ENCODE measurements at places on chromosomes 3 and 15. TPM values are rescaled to one million over a fixed set of nuclear protein-coding genes. Genes with fewer than 3 reads are reported as not detected.

Gene SLC24A5
- polyA plus RNA-seq: 0.23 TPM

Gene GNAI2
- 210 TPM for polyA plus RNA-seq

Gene HESX1
- polyA plus RNA-seq: 4.8 TPM

Gene HTR3E
- 0.11 TPM for polyA plus RNA-seq

Gene DNAJA4
- 27.7 TPM for polyA plus RNA-seq

Gene TGFBR2
- polyA plus RNA-seq: 128 TPM

Gene OSBPL10
- polyA plus RNA-seq: 14.3 TPM

Gene UBE2E2
- polyA plus RNA-seq: 64.7 TPM

- no peak for DNase-seq
Measured at GRCh38 chr3:114456742-114457141, 162.9 kb downstream of the TIGIT start.

- no peak for DNase-seq
Measured at GRCh38 chr3:25009665-25010064, 418.4 kb upstream of the RARB start.

DNA sequence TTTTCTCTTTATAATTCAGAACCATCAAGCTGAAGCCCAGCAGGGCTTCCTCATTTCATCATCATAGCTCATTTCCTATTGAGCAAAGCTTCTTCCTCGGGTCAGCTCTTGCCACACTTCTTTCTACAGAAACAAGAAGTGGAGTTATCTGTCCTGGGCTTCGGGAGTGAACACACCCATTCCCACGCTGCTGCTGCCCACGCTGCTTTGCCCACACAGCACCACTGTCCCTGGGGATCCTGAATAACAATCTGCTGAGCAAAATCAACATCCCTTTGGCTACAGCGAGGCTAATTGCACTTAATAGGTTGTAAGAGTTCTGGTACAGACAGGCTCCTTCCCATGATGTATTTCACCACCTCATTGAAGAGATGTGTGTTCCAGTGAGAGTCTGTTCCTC is 23.7 kb downstream of the CEP19 start:
- DNase-seq: no peak

GRCh38 chr15:39588531-39589192 is 7.8 kb downstream of the THBS1 start:
- DNase-seq: no peak

GRCh38 chr3:107416138-107416537 is 38.9 kb downstream of the CCDC54 start:
- no peak for DNase-seq

DNA sequence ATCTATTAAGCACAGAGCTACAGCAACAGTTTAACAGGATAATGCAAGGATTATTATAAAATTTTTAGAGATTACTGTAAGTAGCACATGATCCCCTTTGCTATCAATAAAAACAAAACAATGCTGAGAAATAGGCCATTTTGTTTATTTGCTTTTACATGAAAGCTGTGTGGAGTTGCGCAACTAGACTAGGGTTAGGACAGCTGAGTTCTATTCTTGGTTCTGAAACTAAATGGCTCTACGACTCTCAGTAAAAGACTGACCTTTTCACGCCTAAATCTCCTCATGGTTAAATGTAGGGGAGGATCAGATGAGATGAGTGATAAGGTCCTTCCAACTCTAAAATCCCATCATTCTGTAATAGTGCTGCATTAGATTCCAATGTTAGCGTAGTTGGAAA is 25.0 kb downstream of the KCNMB2 start:
- DNase-seq: no peak

GRCh38 chr3:150972366-150973071 is at the start of gene CLRN1:
TSS of gene CLRN1 (minus strand) at chr3:150972727. CDS start at chr3:150972708, 19 bp downstream.
- no peak for DNase-seq

DNA sequence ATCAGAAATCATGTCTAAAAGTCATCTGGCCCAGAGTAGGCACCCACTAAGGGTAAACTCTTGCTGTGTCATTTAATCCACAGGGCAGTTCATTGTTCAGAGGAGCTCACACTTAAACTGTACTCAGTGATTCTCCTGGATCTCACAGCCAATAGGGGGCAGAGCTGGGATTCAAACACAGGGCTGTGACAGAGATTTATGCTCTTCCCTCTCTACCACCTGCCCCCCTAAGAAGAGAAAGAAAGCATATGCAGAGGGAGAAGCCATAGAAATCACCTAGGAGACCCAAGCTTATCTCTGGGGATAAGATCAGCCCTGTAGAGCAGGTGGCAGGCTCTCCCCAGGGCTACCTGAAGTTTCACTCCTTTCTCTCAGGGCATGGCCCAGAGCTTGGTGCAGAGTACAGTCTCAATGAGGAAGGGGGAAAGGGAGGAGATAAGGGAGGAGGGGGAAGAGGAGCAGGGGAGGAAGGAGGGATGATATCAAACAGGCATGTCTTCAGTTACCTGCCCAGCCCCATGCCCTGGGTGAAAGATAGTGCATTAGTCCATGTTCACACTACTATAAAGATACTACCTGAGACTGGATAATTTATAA is 51.8 kb upstream of the ADPGK start:
- no peak for DNase-seq

DNA sequence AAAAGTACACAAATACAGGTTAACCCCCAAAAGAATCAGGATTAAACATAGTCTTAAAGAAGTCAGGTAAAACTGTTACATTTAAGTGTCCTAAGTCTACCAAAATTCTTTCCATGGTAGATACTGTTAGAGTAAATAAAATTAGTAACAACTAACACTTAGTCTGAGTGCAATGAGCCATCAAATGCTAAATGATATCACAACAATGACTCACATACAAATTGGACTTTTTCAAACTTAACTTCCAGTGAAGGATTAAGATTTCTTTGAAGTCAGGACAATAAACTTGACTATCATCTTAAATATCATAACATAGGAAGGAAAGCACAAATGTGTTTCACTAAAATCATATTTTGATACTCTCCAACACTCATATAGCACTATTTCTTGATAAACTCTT is 43.9 kb downstream of the ZNF148 start:
- no peak for DNase-seq

DNA sequence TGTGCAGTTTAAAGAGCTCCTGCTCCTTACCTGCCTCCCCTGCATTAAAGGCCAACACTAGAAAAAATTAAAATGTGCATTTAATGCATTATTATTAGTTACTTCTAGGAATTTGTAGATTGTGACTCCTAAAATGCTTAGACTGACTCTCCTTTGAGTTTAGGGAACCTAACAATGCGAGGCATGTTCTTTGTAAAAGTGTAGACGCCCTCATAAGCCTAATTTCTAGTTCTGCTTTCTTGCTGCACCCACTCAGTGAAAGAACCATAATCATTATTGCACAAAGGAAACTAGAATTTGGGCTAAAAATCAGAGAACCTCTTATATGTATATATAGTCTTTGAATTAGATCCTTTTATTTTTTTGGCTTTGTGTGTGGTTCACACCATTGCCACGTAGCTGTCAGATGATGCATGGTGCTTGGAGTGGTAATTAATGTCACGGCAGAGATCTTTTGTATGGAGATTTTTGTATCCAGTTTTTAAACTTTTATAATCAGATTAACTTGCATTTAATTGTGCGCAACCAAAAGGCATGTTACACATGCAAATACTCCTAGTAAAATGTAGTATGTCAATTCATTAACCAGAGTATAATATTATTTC is 710 bp downstream of the ABHD10 start:
- no peak for DNase-seq

GRCh38 chr15:31869686-31870307 is 160.5 kb upstream of the CHRNA7 start:
- DNase-seq: no peak

GRCh38 chr3:46908294-46908985 is 30.9 kb downstream of the PTH1R start:
- no peak for DNase-seq

GRCh38 chr3:71549951-71550350 is 33.6 kb downstream of the FOXP1 start:
- DNase-seq: no peak

DNA sequence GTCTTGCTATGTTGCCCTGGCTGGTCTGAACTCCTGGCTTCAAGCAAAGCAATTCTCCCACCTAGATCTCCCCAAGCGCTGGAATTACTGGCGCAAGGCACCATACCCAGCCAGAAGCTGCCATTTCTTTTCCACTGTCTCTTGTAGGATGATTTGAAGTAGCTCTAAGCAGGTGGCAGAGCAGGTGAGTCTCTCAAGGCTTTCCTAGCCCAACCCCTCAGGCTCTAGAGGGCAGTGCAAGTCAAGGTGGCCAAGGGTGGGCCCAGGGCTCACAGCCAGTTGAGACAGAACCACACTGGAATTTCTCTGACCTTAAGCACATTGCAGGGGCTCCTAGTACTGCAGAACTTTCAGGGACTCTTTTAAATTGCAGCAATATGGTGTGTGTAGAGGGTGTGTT is 15.6 kb upstream of the DAG1 start:
- DNase-seq: no peak

DNA sequence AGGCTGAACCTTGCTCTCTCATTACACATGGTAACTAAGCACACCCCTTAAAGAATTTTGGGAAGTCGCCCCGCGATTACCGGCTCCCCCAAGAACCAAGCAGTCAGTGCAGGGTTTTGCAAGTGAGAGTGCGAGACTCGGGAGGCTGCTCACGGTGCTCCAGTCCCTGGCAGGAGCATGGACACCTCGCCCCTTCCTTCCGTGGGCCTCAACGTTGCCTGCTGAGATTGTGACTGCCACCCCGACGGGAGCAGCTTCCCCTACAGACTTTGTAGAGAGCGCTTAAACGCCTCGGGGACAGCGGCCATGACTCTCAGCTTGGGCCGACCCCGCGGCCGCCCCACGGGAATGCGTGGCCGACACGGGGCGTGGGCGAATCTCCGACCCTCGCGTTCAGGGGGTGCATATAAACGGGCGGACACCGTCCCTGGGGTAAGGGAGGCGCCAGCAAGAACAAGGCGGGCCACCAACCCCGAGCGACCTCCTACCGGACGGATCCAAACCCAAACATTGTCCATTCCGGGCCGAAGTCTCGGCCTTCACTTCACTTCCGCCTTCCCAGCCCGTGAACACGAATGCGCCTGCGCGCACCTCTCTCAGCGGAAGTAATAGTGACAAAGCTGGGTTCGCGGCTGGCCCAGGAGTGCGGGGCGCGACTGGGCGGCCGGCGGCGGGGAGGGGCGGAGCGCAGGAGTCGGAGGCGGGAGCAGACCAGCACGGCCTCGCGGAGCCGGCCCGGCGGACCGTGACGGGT is at the start of gene ATP2C1:
ATP2C1 (plus strand) TSS at position 709 of the 754 bp plus-strand sequence. CDS start 686 bp downstream, outside the sequence.
- peak; percentile 91 for DNase-seq

DNA sequence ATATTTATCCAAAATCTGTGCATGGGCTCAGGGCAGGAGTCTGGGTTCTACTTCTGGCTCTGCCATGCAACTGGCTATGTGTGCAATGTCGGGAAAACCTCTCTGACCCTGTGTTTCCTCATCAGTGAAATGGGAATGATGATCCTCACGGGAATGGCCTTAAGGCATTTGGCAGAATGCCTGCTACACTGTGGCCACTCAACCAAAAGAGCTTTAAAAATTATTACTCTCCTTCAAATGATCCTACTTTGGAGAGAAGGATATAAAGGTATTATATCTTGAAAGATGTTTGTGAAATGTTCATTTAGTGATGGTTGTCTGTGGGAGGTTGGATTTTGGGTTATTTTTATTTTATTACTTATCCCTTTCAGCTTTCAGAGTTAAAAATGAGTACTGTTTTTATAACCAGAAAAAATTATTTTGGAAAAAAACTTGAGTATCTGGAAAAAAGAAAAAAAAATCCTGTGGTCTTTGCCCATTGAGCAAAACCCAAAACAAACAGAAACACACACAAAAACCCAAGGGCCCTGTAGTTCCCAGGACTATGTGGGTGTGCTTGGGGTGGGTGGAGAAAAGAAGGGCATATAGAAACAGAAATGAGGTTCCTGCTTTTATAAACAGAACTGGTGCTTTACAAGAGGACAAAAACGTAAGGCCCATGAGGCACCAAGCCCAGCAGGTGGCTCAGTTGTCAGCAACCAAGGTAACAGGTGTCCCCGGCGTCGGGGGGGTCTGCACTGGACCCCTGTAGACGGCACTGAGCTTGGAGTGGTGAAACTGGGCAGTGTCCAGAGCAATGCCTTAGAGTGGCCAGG is 22.0 kb downstream of the RGMA start:
- no peak for DNase-seq

GRCh38 chr15:56320316-56320715 is 44.9 kb upstream of the TEX9 start:
- DNase-seq: no peak

GRCh38 chr3:187082758-187083375 is 56.4 kb downstream of the RPL39L start:
- DNase-seq: no peak

DNA sequence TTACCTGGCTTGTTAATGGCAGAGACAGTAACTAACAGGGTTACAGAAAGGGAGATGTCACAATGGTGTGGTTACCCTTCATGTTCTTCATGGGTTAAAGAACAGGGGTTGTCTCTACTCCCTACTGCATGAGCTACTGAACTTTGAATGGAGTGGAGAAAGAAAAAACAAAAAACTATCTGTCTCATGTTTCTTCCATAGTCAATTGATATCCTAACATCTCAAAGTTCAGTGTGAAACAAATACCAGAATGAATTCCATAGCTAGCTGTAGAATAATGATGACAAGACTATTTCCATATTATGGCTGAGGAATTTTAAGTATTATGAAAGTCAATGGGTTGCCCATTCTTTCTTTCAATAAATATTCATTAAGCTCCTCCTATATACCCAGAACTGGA is 161.3 kb upstream of the LPP start:
- DNase-seq: no peak

DNA sequence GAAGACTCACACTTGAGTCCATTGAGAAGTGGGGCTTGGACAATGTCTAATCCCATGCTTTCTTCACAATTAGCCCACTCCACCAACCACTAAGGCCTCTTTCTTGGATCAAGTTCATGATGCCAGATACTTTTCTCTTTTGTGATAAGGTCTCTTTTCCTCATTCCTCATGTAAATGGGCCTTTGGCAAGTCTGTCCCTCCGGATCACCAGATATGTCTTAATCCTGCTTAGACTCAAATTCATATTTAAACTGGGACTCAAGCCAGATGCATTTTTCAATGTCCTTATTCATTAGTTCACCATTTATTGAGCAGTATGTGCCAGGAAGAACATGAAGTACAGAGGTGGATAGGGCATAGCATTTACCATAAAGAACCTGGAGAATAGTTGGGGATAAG is 671.1 kb downstream of the TBL1XR1 start:
- DNase-seq: no peak

- no peak for DNase-seq
Measured at GRCh38 chr3:172980849-172981248, 160.2 kb downstream of the SPATA16 start.

- DNase-seq: no peak
Measured at GRCh38 chr3:51706021-51706485, 815 bp upstream of the GRM2 start.

- DNase-seq: no peak
Measured at GRCh38 chr3:111077369-111077768, 5.8 kb downstream of the NECTIN3 start.

GRCh38 chr3:107369791-107370190 is 7.4 kb upstream of the CCDC54 start:
- DNase-seq: no peak

DNA sequence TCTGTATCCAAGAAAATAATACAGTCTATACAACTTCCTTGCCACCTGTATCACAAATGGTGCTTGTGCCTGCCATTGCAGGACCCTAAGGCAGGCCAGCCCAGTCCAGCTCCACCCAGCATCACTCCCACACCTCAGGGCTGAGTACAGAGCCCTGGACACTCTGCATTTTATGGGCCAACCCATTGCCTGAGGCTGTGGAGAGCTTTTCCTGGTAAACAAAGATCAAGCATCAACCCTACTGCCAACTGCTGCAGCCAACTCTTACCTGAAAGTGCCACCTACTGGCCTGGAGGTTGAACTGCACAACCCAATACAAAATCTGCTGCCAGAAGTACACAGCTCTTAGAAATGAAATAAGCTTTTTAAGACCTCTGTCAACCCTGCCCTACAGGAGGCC is 1082.2 kb downstream of the NAALADL2 start:
- DNase-seq: no peak

GRCh38 chr3:153855772-153856171 is 265.4 kb upstream of the ARHGEF26 start:
- DNase-seq: no peak
